ENCODE measurements at places on chromosomes 4 and X.

- no peak for DNase-seq
Measured at GRCh38 chr4:14749910-14750309, 252.4 kb upstream of the CPEB2 start.

- no peak for DNase-seq
Measured at GRCh38 chrX:18895189-18895951, 88.5 kb downstream of the PHKA2 start.

GRCh38 chrX:39796856-39797255 lies 300.9 kb downstream of the BCOR start:
- DNase-seq: no peak

- no peak for DNase-seq
Measured at GRCh38 chr4:153465615-153466080, 512 bp upstream of the TMEM131L start.

DNA sequence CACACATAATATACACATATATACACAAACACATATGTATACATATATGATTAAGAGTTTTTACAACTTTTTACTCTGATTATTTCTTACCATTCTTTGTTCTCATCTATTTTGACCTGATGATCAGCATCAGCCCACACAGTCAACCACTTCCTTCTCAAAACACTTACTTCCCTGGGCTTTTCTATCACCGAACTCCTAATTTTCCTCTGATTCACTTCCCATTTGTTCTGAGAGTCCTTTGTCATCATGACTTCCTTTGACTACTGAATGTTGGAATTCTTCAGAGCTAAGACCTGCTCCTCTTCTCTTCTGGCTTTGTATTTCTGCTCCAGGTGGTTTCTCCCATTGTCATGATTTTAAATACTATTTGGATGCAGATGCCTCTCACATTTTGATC lies 209.5 kb upstream of the AFF2 start:
- DNase-seq: no peak

GRCh38 chr4:85402371-85402770 lies 72.6 kb upstream of the ARHGAP24 start:
- peak; percentile 41 for DNase-seq

DNA sequence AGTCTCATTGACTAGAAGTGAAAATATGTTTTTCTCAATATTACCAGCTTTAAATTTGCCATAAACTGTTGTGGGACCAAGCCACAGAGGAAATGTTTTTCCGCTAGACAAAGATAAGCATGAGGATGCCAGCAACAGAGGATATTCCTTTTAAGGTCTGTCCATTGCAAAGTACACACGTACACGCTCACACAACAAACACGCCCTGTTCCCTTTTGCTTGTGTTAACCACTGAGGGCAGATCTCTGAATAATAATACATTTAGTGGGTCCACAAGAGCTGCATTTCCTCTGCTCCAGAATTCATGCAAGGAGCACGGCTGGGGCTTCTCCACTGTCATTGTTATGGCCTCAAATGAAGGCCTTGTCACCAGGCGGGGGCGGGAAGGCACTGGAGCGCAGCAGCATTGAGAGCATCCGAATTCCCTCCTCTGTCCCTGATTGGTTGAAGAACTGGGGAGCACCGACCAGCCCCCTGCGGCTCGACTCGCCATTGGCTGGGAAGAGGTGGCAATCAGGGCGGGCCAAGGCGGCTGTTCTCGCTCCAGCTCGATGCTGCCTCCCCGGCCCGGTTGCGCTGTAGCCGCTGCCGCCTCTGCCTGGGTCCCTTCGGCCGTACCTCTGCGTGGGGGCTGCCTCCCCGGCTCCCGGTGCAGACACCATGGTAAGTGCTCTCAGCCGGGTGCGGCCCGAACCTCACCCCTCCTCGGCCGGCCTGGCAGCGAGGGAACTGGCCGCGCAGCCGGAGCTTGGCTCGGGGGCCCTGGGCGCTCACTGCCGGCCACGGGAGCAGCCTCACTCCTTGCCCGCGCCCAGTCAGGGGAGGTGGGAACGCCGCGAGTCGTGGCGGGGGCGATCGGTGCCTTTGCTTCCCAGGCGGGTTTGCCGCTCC lies at the start of gene GUCY1B1:
TSS of gene GUCY1B1 (plus strand) at position 541 of the 891 bp plus-strand sequence. CDS start at position 661, 120 bp downstream.
- peak; percentile 40 for DNase-seq

All from AG04449 (cell line).